Activated CD4-positive, alpha-beta T cell treated with anti-CD3 and anti-CD28 coated beads, Interleukin-2, amount 10 ng/mL, durations not matched to agents 7 days and 5 days (primary cell): ENCODE measurements at places on chromosomes 11 and 22.

- no peak for DNase-seq
Observed at GRCh38 chr11:128917144-128917724, 25.4 kb downstream of the TP53AIP1 start.

GRCh38 chr22:32855045-32855756, 53.7 kb downstream of the TIMP3 start:
- DNase-seq: no peak

- DNase-seq: no peak
Observed at GRCh38 chr11:129234978-129235377, 42.9 kb upstream of the ARHGAP32 start.

DNA sequence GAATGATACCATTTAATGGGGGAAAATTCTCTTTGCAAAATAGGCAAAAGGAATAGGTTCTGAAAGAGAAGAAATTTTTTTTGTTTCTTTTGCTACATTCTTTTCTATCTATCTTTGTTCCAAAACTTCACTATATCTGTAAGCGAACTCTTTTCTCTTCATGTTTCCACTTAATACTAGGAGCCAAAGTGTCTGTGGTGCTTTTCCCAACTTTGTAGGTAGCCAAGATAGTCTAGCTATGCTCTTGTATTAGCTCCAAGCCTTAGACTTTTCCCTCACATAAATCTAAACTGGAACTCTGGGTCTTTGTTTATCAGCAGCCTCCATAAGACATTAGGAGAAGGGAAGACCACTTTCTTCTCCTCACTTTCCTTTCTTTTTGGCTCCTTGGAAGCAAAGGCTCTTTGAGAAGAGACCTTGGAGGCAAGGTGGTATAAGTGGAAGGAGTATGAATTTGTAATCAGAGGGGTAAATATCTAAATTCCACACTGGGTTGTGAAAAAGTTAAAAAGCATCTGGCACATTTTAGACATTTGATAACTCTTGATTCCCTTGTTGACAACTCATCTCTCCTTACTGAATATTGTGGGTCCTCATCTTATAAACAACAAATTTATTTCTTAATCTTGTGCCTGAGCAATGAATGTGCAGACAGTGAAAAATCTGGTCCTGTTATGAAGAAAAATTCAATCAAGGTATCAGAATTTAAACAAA, 130.0 kb downstream of the EHF start:
- DNase-seq: no peak

GRCh38 chr22:24138649-24139420, 42.5 kb upstream of the SUSD2 start:
- no peak for DNase-seq

GRCh38 chr11:128775468-128775867, 81.6 kb downstream of the FLI1 start:
- DNase-seq: no peak

- no peak for DNase-seq
Observed at GRCh38 chr11:61072316-61073109, 29.8 kb upstream of the CD5 start.

DNA sequence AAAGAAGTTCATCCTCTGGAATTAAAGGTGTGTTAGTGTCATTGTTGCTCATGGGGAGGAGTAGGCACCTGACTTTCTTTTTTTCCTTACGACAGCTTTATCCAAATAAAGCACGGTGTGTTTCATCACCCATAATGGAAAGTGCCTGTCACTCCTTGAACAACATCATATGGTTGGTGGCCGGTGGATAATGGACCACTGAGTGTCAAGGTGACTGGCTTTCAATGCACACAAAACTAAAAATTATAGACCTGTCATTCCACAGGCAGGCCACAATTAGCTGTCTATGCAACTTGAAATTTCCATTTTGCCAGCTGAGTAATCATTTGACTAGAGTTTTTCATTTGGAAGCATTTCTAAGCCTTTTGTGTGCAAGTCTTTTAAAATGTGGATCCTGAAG, 45.0 kb upstream of the MPPED2 start:
- no peak for DNase-seq

- no peak for DNase-seq
Observed at GRCh38 chr11:10502065-10502680, 38.8 kb downstream of the RNF141 start.

- peak; percentile 82 for DNase-seq
Observed at GRCh38 chr22:17258015-17258787, 39.0 kb upstream of the ADA2 start.

- no peak for DNase-seq
Observed at GRCh38 chr11:69227271-69227670, 66.7 kb upstream of the MYEOV start.

DNA sequence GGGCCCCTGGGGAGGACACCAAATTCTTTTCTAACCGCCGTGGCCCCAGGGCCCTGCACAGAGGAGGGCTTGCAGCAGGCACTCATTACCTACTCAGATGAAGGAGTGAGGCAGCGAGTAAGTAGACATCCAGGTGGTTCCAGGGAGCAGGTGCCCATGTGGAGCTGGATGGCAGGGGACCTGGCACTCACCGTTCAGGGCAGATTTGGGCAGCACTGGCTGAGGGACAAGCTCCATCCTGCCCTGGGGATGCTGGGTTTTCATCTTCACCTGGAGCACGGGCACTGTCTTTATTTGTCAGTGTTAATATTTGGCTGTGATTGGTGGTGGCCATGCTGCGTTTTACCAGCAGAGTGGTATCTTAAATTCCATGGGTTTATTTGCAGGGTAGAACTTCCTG, 1182.7 kb downstream of the BRD1 start:
- DNase-seq: no peak

DNA sequence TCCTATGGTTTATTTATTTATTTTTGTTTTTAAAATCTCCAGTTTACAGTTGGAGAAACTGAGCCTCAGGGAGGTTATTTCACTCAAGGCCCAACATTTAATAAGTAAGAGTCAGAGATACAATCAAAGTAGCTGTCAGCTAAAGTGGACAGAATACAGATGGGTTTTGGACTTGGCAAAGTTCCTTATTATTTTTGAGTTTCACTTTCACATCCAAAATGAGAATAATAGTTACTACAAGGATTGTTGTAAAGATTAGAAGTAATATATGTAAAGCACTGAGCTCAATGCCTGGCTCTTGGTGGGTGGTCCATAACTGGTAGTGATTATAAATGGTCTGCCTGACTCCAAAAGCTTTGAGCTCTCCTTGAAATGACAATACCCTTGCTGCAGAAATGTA, 87.5 kb upstream of the SESN3 start:
- no peak for DNase-seq

- DNase-seq: no peak
Observed at GRCh38 chr11:121626507-121626875, 173.7 kb upstream of the SORL1-AS1 start.

- DNase-seq: no peak
Observed at GRCh38 chr11:76371170-76371569, 9.8 kb downstream of the THAP12 start.

GRCh38 chr11:118305726-118306125, 1.2 kb downstream of the CD3E start:
- DNase-seq: peak; percentile 67
